ENCODE measurements at places on chromosomes 13 and 19.

DNA sequence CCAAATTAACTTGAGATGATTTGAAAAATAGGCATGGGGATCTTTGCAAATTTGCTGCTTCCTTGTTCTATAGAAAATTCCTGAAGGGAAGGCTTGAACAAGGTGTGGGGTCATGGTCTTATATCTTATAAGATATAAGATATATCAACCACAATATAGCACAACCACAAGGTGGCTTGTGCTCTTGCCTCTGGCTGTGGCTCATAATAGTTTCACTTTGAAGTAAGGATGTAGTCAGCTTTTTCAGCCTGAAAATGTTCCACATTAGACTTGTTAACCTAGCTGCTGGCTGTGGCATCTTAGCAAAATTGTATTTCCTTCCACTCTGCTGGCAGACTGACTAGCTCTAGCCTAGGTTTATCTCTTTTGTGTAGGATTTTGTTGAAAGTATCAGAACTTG is 169.7 kb downstream of the KLF5 start:
- DNase-seq: no peak

- no peak for DNase-seq
Observed at GRCh38 chr13:84606616-84607015, 724.3 kb upstream of the SLITRK1 start.

DNA sequence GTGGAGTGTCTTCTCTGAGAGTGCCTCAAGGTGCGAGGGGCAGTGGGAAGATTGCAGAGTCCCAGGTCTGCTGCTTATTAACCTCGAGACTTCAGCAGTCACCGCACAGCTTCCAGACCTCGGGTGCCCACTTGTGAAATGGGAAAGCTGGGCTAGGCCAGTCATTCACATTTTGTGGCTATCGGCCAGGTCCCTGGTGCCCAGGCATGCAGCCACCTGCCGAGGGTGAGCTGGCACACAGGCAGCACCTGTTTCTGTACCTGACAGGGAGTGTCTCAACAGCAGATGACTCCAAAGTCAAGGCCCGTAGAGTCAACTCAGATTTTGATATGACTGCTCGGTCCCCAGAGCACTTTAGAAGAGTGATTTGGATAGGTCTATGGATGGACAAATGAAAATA is 21.9 kb downstream of the UQCRFS1 start:
- DNase-seq: no peak

DNA sequence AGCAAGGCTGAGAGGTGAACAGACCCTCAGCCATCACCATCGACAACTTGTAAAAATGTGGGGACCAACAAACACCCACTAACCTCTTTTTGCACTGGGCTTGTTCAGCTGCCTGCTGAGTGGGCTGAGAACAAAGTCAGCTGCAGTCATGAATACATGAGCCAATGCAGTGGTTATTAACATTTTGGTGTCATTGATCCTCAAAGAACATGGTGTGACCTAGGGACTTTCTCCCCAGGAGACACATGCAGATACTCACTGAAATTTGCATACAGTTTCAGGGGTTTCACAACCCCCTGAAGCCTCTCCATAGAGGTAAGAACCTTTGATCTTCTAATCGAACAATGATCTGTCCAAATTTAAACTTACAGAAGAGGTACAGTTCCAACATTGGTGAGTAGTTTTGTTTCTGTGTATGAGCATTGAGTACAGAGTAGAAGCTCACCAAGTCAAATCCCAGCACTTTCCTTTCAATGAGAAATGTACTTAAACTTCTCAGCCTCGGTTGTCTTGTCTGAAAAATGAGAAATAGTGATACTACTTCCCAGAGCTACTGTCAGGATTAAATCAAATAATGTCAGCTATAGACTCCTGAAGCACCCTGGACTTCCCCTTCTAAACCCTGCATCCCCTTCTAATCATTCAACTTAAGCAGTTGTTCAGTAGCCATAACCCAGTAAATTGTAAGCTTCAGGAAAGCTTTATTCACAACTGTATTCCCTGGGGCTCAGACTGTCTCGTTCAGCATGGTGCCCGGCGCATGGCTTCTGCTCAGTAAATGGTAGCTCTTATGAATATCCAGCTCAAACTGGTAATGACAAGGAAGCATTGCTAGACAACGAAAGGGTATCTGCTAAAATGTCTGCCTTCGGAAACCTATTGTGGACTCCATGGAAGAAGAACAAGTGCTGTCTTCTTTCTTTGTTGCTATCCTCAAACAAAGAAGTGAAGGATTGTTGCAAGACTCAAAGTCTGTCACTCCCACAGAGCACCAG is 148.7 kb downstream of the FOXO1 start:
- DNase-seq: no peak

GRCh38 chr13:51957377-51958216 is 53.7 kb downstream of the ATP7B start:
- DNase-seq: no peak

DNA sequence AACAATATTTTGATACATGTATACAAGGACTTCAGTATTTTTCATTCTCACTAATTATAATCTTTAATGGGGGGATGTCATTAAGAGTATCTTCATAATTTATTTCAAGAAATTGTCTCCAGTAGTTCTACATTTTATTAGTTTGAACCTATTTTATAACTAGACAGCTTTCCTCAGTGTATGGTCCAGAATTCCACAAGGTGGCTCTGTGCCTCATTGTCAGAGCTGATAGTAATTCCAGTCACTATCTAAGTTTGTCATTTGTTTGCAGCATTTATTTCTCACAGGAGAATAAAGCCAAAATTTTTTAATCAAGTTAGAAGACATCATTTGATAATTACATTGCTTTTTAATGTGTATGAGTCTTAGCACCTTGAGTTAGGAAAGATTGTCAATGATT is 1633.0 kb upstream of the PCDH20 start:
- DNase-seq: no peak

DNA sequence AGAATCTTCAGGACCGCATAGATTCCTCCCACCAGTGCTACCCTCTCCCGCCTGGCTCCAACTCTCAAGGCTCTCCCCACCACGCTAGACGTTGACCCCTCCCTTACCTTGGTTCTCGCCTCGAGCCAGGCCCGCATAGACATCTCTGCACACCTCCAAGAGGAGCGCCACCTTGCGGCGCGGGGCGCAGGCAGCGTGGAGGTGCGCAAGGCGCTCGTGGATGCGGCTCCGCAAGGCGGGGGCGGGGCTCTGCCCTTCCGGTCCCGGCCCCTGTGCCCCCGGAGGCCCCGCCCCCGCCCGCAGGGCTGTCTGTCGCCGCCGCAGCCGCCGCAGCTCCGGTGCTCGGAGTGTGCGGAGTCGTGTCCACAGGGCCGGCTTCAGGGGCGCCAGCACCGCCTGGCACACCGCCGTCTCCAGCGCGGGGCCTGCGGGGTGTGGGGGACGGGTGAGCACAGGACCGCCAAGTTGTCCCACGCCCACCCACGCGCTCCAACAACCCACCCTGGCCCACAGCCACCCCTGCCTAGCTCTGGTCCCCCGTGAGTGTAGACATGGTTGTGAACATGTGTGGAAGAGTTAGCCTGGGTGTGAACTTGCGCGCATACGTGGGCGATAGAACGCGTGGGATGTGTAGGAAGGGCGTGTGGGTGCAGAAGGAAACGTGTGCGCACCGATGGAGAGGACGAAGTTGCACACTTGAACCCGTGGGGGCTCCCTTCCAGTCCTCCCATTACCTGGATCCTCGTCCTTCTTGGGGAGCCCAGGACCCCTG is 8.1 kb downstream of the RINL start:
- no peak for DNase-seq

DNA sequence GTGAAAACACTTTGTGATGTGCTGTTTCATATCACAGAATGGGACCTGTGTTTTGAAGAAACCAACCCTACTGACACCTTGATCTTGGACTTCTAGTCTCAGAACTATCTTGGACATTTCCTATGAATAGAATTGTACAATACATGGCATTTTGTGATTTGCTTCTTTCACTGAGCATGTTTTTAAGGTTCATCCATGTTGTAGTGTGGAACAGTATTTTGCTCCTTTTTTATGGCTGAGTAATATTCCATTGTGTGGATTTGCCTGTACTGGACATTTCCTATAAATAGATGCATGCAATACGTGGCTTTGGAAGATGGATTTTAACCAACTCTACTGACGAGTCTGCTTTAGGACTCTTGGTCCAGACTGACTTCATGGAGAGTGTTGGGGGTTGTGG is 46.8 kb downstream of the VAV1 start:
- DNase-seq: no peak

- DNase-seq: no peak
Observed at GRCh38 chr19:48859711-48860572, 8.5 kb downstream of the PLEKHA4 start.

DNA sequence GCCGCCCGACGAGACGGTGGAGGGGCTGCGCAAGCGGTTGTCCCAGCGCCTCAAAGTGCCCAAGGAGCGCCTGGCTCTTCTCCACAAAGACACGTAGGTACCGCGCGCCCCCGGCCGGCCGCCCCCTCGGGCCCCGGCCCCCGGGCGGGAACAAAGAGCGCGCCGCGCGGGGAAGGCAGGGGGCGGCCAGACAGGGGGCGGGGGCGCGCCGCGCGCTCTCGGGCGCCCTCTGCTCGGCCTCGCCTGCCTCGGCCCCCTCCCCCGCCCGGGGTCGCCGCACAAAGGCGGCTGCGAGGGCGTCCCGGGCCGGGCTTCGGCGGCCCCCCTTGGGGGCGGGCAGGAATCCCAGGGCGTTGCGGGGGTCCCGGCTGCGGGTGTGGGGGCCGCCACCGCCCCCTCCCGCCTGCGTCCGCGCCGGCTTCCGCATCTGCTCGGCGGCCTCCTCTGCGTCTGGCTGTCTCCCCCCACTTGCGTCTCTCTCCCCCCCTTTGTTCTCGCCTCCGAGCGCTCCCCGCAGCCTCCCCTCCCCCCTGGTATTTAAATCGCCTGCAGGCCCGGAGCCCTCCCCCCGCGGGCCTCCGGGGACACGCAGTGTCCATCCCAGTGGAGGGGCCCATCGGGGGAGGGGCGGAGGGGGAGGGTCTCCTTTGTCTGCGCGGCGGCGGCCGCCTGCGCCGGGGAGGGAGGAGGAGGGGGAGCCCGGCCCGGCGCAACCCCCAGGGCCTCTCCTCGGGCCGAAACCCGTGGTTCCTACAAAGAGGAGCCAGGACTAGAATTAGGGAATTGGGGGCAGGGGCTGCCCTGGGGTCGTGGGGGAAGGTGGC is 2.3 kb downstream of the MIDN start:
- no peak for DNase-seq

DNA sequence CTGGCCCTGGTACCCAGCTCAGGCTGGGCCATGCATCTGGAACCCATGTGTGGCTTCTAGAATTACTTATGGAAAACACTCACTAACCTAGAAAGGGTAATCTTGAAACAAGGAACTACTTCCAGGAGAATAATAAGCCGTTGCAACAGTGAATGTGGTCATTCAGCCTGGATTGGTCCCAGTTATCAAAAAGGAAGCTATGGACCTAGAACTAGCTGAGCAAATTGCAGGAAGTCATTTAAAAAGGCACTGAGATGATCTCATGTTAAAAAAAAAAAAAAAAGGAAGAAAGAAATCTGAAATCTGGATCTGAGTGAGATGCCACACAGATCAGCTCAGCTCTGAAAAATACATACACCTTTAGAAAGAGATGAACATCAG is 59.6 kb downstream of the DCT start:
- no peak for DNase-seq

Data from foreskin keratinocyte (primary cell).